ENCODE measurements at places on chromosomes 16 and 17. TPM values are rescaled to one million over a fixed set of nuclear protein-coding genes. Genes with fewer than 3 reads are reported as not detected.

Gene CNGB1
- total RNA-seq, result not detected

Gene SCIMP
- total RNA-seq, result 0.31 TPM

DNA sequence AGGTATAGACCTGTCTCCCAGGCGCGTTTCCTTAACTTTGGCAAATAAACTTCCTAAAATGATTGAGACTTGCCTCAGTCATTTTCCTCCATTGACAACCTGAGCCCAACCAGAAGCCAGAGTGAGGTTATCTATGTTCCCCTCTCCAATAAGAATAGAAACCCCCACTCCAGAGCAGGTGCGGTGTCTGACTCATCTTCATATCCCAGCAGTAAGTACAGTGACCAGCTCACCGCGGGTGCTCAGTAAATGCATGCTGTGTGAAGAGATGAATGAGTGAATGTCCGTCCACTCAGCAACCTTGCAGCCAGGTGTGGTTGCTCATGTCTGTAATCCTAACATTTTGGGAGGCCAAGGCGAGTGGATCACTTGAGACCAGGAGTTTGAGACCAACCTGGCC, 19.5 kb upstream of the CD300E start:
- H3K27me3 ChIP-seq, result peaks cover 4% of the 10 kb centered on the region
- no peak overlapping the region for H3K4me3 ChIP-seq
- no peaks in the 10 kb centered on the region for H3K36me3 ChIP-seq
- no peak overlapping the region for H3K27ac ChIP-seq

GRCh38 chr16:27156579-27156978, 46.7 kb upstream of the KDM8 start:
- H3K4me3 ChIP-seq, result no peak overlapping the region
- peaks cover 9% of the 10 kb centered on the region for H3K4me1 ChIP-seq
- H3K27me3 ChIP-seq, result no peaks in the 10 kb centered on the region
- no peak overlapping the region for H3K27ac ChIP-seq
- DNase-seq, result no peak
- no peaks in the 10 kb centered on the region for H3K36me3 ChIP-seq

- no peak for DNase-seq
- peaks cover 12% of the 10 kb centered on the region for H3K36me3 ChIP-seq
- peak overlapping the region; percentile 82 for H3K4me3 ChIP-seq
- peaks cover 69% of the 10 kb centered on the region for H3K4me1 ChIP-seq
- peak overlapping the region; percentile 93 for H3K27ac ChIP-seq
- H3K27me3 ChIP-seq, result no peaks in the 10 kb centered on the region
Measured at GRCh38 chr16:88705076-88705684, 1.0 kb downstream of the RNF166 start.

GRCh38 chr16:52271088-52271750, 275.7 kb downstream of the TOX3 start:
- H3K36me3 ChIP-seq, result no peaks in the 10 kb centered on the region
- H3K4me1 ChIP-seq, result no peaks in the 10 kb centered on the region
- no peak overlapping the region for H3K27ac ChIP-seq
- no peak overlapping the region for H3K4me3 ChIP-seq
- H3K27me3 ChIP-seq, result no peaks in the 10 kb centered on the region

DNA sequence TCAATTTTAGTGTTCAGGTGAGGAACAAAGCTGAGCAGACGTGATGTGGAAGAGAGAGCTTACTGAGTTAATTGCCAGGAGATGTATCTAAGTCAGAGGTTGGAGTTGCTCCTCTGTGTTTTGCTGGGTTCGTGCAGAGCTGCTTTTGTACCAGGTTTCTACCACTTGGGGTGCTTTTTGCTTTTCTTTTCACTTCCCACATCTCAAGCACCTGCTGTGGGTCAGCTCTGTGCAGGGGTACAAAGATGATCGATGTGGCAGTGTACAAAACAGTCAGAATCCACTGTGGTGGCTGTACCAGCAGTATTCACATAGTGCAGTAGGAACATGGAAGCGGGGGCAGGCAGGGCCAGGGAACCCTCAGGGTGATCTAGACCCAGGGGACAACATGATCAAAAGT, 14.8 kb downstream of the UNK start:
- H3K4me3 ChIP-seq, result no peak overlapping the region
- no peaks in the 10 kb centered on the region for H3K4me1 ChIP-seq
- H3K27ac ChIP-seq, result no peak overlapping the region
- H3K27me3 ChIP-seq, result no peaks in the 10 kb centered on the region
- no peak for DNase-seq

DNA sequence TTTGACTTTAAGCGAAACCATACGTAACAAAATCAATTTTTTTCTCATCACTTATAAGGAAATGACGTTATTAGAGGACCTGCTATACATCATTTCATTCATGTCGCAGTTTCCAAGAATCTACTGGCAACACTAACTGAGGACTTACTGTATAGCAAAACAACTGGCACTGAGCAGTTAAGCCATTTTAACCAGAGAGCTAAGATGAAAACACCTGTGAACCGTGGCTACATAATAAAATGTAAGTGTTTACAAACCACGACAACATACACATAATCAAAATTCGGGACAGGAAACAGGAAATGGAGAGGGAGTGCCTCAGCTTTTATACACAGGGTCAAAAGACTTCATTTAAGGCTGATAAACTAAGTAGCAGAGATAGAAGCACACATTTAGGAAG, 29.5 kb downstream of the METTL16 start:
- H3K4me3 ChIP-seq, result peak overlapping the region; percentile 20
- H3K4me1 ChIP-seq, result peaks cover 19% of the 10 kb centered on the region
- no peaks in the 10 kb centered on the region for H3K27me3 ChIP-seq
- peak; percentile 51 for DNase-seq
- peak overlapping the region; percentile 8 for H3K27ac ChIP-seq
- H3K36me3 ChIP-seq, result peaks cover 21% of the 10 kb centered on the region

- no peaks in the 10 kb centered on the region for H3K36me3 ChIP-seq
- no peak overlapping the region for H3K4me3 ChIP-seq
- H3K27ac ChIP-seq, result no peak overlapping the region
Measured at GRCh38 chr16:49458656-49459445, 85.2 kb downstream of the C16orf78 start.

- peaks cover 30% of the 10 kb centered on the region for H3K27me3 ChIP-seq
- H3K36me3 ChIP-seq, result no peaks in the 10 kb centered on the region
- no peaks in the 10 kb centered on the region for H3K4me1 ChIP-seq
- DNase-seq, result no peak
Measured at GRCh38 chr17:79677646-79678045, 53.1 kb upstream of the ENPP7 start.

- peaks cover 46% of the 10 kb centered on the region for H3K4me1 ChIP-seq
- peak overlapping the region; percentile 69 for H3K27ac ChIP-seq
- H3K27me3 ChIP-seq, result no peaks in the 10 kb centered on the region
Measured at GRCh38 chr17:1108765-1109605, 70.8 kb downstream of the ABR start.

GRCh38 chr17:7740481-7741001, 23.0 kb downstream of the DNAH2 start:
- DNase-seq, result no peak
- H3K27me3 ChIP-seq, result peaks cover 6% of the 10 kb centered on the region
- H3K4me1 ChIP-seq, result no peaks in the 10 kb centered on the region
- H3K4me3 ChIP-seq, result no peak overlapping the region
- no peaks in the 10 kb centered on the region for H3K36me3 ChIP-seq
- no peak overlapping the region for H3K27ac ChIP-seq
